ENCODE measurements at places on chromosomes 2 and 18.
A peak's percentile ranks its signal among the peaks of the same experiment; 100 is the strongest.

- DNase-seq, result no peak
Measured at GRCh38 chr18:8778824-8779223, 73.5 kb downstream of the MTCL1 start.

- no peak for DNase-seq
Measured at GRCh38 chr18:76416911-76417310, 78.1 kb downstream of the ZNF516 start.

- no peak for DNase-seq
Measured at GRCh38 chr2:6410313-6410712, 455.4 kb downstream of the CMPK2 start.

DNA sequence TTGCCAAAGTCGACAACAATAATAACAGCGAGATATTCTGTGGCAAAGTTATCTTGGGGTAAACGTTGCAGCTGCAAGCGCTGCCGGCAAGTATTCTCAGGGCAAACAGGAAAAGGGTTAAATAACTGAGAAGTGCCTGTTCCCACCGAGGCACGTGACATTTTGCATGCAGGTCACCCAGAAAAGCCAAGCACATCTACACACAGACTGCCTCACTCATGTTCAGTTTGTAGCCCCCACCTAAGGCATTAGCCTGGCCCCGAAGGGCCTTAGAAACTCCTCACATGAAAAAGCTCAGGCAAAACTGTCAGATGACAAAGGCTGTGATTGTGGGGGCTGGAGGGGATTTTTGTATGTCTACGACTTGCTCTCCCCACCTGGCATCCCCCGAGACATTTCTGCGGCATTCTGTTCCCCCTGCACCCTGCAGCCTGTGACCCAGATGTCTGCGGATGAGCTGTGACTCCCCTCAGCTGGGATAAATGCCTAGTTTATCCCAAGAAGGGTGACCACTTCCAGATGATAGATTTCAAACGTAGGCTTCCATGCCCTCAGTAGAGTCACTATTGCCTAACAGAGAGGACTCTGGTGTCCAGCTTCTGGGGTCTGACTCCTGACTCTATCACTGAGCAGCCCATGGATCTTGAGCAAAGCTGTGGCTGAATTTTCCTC, 215.2 kb upstream of the SIX2 start:
- no peak for DNase-seq

- DNase-seq, result no peak
Measured at GRCh38 chr18:21762181-21762772, 21.7 kb downstream of the MIB1 start.

DNA sequence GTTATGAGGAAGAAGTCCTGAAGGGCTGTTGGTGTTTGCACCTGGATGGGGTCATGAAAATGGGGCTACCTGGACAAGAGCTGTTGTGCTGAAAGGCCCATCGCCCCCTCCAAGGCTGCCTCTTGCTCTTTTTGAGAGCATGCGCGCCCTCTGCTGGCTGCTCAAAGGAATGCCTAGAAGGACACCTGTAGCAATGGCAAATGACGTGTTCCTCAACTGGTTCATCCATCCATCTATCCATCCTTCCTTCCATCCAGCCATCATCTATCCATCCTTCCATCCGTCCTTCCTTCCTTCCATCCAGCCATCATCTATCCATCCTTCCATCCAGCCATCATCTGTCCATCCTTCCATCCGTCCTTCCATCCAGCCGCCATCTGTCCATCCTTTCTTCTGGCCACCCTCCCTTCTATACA, 17.2 kb upstream of the RPL31 start:
- peak; percentile 77 for DNase-seq

- DNase-seq, result no peak
Measured at GRCh38 chr2:111022633-111023032, 98.1 kb upstream of the BCL2L11 start.

- DNase-seq, result no peak
Measured at GRCh38 chr2:176099159-176099727, 352 bp upstream of the HOXD12 start.

DNA sequence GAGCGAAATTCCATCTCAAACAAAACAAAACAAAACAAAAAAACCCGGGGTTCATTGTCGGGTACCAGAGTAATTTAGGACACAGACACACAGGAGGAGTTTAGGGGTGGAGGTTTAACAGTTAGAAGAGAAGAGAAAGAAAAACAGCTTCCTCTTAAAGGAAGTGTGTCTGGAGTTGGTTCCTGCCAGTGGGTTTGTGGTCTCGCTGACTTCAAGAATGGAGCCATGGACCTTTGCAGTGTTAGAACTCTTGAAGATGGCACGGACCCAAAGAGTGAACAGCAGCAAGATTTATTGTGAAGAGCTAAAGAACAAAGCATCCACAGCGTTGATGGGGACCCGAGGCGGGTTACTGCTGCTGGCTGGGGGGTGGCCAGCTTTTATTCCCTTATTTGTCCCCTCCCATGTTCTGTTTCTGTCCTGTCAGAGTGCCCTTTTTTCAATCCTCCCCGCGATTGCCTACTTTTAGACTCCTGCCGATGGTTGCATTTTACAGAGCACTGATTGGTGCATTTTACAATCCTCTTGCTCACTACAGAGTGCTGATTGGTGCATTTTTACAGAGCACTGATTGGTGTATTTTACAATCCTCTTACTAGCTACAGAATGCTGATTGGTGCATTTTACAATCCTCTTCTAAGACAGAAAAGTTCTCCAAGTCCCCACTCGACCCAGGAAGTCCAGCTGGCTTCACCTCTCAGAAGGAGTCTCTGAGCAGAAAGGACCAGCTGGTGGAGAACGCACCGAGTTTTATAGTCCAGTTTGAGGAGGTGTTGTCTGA, 28.7 kb upstream of the ATP8B1 start:
- DNase-seq, result no peak

GRCh38 chr2:121873864-121874263, 118.4 kb downstream of the TSN start:
- DNase-seq, result no peak

DNA sequence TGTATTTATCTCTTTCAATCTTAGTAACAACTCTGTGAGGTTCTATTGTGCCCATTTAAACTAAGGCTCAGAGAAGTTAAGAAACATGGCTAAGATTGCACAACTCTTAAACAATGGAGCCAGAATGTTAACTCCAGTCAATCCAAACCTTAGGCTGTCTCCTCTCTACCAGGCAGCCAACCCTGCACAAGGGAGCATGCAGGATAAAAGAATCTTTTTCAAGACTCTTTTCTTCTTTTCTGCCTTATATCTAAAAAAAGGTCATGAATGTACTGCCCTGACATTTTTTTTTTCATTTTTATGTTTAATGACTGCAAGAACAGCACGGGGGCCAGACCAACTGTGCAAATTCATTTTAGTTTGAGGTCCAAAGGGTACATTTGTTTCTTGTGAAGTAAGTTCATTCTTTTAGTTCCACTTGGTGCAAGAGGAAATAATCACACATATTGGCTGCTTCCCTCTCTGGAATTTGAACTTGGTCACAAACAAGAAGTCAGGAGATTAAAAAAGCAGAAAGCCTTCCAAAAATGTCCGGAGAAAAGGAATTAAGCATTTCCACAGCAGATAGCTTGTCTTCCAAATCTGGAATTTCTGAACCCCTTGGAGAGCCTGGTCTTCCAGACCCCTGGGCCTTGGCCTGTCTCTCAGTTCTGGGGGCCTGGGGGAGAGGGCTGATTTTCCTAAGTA, 96.0 kb upstream of the RIOK3 start:
- no peak for DNase-seq

DNA sequence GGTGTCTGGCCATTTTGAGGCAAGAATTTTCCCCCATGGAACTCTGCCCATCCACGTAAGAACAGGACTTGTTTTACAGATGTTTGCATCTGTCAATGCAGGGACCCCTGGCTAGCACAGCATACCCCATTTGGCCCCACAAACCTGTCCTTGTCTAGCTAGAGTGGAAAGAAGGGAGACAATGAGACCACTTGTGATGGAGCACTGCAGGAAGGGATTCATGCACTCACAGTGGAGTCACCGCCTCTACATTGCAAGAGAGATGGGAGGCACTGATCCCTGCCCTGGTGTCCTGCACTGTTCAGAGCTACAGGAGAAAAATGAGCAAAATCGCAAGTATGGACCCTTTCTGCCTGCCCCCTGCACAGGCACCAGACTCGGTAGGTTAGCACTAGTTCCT, 32.5 kb downstream of the NPAS2 start:
- no peak for DNase-seq

DNA sequence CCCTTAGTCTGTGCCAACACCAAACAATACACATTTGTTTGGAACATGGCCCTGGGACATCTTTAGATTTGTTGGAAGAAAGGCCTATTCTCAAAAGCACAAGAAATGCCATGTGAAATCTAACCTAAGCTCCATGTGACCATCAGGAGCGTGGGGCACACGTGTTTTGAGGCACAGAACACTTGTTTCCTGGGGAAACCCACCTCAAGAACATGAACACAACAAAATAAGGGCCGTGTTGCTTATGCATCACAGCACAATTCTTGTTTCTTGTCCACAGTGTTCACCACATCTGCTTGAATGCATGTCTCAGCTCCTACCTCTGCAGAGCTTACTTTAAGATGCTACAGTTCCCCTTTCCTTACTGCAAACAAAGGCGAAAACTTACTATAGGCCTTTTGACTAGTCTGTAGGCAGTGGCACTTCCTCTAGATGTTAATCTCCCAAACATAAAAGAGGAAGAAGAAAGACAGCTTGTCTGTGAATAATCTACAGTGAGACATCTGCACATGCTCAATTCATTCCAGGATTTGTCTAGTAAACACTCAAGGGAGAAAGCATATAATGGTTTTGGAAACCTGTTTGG, 165.0 kb downstream of the ANKRD44 start:
- no peak for DNase-seq

GRCh38 chr18:825891-826585, 14.0 kb upstream of the YES1 start:
- no peak for DNase-seq

GRCh38 chr2:20745924-20746555, 76.9 kb downstream of the LDAH start:
- no peak for DNase-seq

DNA sequence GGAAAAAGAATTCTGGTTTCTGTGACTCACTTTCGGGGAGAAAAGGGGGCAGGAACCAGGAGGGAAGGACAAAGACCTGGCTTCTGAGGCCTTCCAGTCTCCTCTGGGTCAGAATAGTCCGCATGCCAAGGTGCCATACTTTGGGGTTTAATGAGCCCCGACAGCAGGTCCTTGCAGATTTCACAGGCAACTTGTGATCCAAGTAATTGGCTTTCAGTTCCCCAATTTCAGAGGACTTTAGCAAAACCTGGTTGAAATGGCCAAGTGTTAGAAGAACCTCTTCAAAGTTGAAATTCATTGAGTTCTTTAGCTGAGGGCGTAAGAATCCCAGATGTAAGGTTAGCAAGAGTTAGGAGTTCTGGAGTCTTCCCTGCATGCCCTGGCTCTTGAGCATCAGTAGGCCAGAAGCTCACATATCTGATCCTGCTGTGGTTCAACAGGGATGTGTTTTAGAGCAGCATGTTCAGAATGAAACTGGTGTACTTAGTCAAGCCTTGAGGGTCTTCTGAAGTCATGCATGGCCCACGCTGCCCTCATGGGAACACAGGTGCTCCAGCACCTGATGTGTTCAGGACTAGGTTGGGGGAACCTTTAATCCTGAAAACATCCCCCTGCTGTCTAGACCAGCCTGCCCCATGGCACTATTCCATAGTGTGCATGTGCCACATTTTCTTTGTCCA, 143.0 kb downstream of the NUP35 start:
- DNase-seq, result no peak

DNA sequence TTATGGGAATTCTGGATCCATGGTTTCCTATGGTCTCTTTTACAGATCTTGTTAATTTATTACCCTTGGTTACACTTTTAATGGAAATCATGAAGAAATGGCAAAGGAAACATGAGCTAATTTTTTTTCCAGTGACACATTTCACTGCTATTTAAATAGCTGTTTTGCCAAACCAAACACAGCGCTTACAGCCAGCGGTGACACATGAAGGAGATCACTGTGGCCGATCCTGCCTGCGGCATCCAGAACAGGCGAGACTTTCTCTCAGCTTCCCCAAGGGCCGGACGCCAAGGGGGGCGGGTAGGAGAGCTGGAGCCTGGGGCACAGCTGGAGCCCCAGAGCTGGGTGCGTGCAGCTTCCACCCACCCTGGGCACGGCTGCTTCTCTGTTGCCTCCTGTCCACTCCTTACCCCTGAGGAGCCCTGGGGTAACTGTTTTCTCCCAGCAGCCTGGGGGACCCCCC, 81.4 kb upstream of the PKDCC start:
- DNase-seq, result no peak

DNA sequence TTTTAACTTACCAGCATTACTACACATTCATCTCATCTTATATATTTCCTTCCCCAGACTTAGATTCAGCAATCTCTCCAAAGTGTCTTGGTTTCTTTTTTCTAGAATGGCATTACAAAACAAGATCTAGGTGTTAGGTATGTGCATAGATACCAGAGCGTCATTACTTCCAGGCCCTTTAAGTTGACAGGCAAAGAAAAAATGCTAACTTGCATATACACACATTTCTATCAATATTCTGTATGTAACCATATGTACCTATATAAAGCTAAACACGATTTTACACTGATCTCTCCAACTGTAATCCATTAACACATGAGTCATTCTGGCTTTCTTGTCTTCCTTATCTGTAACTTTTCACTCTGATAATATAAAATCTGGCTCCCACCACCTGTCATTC, 503.8 kb upstream of the NRXN1 start:
- DNase-seq, result no peak

GRCh38 chr2:63301481-63301880, 250.9 kb downstream of the OTX1 start:
- no peak for DNase-seq

DNA sequence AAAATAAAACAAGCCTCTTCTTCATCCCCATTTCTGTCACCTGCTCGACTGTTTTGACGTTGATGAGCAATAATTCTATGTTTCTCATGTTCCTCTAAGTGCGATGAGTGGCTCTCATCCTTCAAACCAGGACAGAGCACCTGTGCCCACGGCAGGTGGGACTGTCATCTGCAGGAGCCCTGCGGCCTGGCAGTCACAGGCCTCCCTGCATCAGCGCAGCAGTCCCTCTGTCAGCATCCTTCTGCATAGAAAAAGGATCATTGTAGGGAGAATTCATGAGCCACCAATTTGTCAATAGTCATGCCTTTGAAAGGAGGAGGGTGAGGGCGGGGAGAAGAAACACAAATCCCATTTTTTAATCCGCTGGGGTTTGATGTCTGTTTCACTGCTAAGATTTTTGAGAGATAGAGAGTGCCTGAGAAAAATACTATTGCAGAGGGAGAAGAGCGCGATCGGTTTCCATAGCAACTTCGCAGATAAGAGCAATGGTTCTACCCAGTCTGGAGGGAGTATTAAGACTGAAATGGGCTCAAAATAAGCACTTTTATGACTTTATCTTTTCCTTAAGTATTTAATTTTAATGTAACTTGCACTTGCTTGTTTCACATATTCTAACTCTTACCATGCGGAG, 234.3 kb upstream of the NCKAP5 start:
- no peak for DNase-seq

- no peak for DNase-seq
Measured at GRCh38 chr18:40066368-40066767, 1888.7 kb upstream of the PIK3C3 start.

GRCh38 chr2:201696151-201696659, 2.2 kb downstream of the MPP4 start:
- DNase-seq, result no peak

All from stimulated activated CD4-positive, alpha-beta T cell treated with anti-CD3 and anti-CD28 coated beads, Interleukin-4, amount 100 ng/mL, for 4 hours (primary cell).